ENCODE measurements at places on chromosomes 5 and 9.

DNA sequence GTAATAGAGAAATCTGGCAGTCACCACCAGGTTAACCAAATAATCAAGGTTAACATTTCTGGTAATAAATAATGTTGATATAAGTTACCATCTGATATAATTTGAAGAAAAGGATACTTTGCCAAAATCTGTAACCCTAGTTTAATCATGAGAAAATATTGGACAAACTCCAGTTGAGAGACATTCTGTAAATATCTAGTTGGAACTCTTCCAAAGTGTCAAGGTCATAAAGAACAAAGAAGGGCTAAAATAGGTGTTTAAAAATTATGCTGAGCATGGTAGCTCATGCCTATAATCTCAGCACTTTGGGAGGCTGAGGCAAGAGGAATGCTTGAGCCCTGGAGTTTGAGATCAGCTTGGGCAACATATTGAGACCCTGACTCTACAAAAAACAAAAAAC is 253.3 kb downstream of the MRPS30 start:
- no peak for DNase-seq

DNA sequence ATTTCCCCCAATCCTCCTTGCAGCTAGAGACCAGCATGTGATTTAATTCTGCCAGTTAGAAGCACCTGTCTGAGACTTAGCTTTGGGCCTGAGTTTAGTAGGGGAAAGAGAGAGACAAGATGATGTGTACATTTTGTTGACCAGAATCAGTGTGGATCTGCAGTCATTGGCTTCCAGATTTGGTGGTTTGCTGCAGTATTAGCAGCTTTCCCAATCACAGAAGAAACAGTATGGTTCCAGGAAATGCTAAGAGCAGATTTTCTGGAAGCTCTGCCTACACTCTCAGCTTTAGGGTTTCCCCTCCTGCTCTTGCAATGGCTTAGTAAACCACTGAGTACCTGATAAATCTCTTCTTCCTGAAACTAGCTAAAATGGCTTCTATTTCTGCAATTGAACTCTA is 48.8 kb upstream of the FREM1 start:
- DNase-seq = no peak

DNA sequence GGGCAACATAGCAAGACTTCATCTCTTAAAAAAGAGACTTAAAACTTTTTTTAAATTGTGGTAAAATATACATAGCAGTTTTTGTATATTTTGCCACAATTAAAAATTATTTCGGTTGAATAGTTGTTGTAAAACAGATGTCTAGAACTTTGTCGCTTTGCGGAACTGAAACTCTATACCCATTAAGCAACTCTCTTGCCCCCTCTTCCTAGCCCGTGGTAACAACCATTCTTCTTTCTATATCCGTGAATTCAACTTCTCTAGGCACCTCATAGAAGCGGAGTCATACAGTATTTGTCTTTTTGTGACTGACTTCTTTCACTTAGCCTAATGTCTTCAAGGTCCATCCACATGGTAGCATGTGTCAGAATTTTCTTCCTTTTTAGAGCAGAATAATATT is 43.3 kb downstream of the SPARC start:
- no peak for DNase-seq

GRCh38 chr5:172874647-172875504 is 40.8 kb downstream of the ERGIC1 start:
- no peak for DNase-seq

- peak; percentile 88 for DNase-seq
Measured at GRCh38 chr5:16980983-16981382, 44.9 kb upstream of the MYO10 start.

GRCh38 chr5:95638632-95639031 is 7.9 kb upstream of the RFESD start:
- DNase-seq = no peak

GRCh38 chr5:139468421-139468931 is 2.3 kb upstream of the SMIM33 start:
- no peak for DNase-seq

- no peak for DNase-seq
Measured at GRCh38 chr5:140186267-140186671, 11.3 kb downstream of the CYSTM1 start.

DNA sequence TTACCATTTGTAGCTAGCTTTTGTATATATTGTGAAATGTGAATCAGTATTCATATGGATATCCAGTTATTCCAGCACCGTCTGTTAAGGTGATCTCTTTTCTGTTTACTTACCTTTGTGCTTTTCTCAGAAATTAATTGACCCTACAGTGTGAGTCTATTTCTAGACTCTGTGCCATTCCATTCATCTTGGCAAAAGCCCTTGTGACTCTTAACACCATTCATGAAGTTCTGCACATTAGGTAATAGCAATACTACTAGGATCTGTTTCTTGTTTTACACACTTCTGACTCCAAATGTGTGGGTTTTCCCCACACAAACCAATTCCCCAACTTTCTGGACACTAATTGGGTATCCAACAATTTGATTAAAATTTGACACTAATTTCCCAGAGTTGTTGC is 40.4 kb downstream of the SLC12A2 start:
- no peak for DNase-seq

DNA sequence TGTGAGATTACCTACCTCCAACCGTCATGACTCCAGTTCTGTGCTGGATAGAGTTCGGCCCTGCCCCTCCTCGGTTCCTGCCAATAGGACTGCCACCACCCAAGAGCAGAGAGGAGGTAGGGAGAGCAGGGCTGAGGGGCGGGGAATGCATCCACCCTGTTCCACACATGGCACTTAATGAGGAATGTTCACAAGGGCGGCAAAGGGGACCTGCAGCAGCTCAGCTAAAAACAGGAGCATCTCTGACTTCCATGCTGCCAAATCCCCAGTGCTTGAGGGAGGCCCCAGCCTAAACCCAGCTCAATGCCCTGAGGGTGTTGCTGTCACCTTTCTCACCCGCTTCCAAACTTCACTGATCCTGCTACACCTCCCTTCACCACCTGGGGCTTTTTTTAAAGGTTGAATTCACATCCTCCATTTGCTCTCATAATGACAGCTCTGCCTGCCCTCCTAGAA is 7.8 kb upstream of the DELE1 start:
- DNase-seq = no peak

- DNase-seq = peak; percentile 55
Measured at GRCh38 chr5:115324021-115324420, 27.6 kb upstream of the CCDC112 start.

GRCh38 chr5:79573983-79574890 is 38.0 kb upstream of the TENT2 start:
- no peak for DNase-seq

GRCh38 chr5:135213466-135214239 is 179.6 kb upstream of the PITX1 start:
- DNase-seq = no peak

GRCh38 chr5:14223372-14223771 is 80.2 kb downstream of the TRIO start:
- no peak for DNase-seq

- DNase-seq = peak; percentile 53
Measured at GRCh38 chr5:167895899-167896659, 395.4 kb upstream of the WWC1 start.

DNA sequence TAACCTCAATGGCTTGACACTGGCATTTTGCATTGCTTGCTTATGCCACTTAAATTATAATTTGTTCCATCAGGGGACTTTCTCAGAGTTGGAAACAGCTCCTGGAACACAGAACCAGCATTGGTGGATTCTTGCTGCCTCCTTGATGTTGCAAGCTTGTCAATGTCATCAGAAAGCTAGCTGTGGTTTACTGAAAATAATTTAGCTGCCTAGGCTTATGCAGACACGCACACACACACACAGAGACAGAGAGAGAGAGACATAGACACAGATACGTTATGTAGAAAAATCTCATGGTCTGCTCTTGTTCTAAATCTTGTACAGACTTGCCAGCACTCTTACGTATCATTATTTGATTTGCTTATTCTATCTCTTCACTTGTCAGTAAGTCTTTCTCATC is 78.0 kb downstream of the HMHB1 start:
- DNase-seq = no peak

GRCh38 chr5:140546851-140547507 is 483 bp upstream of the EIF4EBP3 start:
- peak; percentile 33 for DNase-seq

DNA sequence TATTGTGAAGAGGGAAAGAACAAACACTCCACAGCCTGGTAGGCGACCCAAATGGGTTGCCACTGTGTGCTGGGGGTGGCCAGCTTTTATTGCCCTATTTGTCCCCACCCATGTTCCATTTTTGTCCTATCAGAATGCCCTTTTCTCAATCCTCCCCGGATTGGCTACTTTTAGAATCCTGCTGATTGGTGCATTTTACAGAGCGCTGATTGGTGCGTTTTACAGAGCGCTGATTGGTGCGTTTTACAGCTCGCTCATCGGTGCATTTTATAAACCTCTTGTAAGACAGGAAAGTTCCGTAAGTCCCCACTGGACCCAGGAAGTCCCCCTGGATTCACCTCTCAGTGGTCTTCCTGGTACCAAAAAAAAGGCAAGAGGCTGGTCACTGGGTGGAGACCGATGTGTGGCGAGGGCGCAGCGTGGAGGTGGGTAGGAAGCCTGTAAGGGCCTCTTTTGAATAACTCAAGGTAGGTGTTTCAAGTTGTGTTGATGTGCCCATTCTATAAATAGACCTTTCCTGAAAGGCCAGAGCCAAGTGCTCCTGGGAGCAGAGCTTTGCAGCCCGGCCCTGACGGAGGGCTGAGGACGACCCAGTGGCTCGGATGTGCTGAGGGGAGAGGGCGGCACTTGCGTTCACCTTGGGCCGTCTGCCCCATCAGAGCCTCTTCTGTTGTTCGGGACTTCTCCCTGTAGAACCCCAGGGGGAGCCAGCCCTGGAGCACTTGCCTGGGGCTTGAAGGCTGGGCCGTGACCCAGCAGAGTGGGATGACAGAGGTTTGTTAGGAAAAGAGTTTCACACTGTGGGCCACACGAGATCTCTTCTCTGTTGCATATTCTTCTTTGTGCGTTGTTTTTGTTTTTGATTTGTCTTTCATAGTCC is 7.2 kb upstream of the GFPT2 start:
- DNase-seq = no peak

GRCh38 chr9:23321049-23321448 is 505.0 kb downstream of the ELAVL2 start:
- DNase-seq = no peak

GRCh38 chr5:83474161-83474796 is 2.7 kb downstream of the VCAN start:
- peak; percentile 90 for DNase-seq

- no peak for DNase-seq
Measured at GRCh38 chr9:137147091-137147792, 8.3 kb downstream of the GRIN1 start.

DNA sequence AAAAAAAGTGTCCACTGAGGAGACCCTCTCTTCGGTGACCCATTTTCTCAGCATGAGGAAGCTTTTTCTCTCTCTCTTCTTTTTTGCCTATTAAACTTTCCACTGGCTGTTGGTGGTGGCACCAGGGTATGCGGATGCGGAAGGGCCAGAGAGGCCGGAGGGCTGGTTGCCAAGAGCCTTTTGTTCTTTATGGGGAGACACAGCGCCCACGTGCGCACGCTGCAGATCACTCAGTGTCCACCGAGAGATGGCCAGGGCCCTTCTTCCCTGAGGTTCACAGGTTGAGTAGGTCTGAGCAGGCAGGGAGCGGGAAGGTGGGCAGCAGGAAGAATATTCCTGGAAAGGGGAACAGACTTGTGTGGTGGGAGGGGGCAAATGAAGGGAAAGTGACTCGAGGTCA is 69.1 kb downstream of the STK10 start:
- DNase-seq = no peak

DNA sequence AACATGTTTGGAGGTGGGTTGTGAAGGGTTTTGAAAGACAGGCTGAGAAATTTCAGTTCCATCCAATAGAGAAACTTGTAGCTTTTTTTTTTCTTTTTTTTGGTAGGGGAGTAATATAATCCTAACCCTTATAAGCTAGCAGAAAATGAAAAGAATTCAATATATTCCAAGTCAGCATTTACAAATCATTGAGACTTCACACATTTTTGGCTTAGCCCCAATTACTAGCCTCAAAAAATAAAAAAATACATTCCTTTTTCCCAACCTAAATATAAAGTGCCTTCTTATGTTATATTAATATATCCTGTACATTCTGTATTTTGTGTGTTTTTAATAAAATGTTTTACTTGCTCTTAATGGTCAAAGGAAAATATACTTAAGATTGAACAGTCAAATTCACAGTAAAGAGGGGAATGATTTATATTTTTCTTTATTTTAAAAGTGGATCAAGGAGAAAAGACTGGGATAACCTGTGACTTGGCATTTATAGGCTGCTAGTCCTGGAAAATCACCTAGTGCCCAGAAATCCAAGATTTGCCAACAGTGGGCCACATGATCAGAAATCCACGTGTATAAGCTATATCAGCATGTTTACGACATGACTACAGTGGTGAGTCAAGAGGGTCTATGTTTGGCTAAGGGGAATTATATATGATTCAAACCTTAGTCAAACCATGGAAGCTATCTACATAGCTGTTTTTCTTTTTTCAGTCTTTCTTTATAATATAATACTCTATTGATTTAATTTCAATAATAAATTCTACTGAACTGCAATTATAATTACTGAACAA is 14.5 kb downstream of the HACD4 start:
- DNase-seq = peak; percentile 56

GRCh38 chr5:143162810-143163209 is 240.7 kb downstream of the NR3C1 start:
- no peak for DNase-seq

- DNase-seq = peak; percentile 51
Measured at GRCh38 chr9:21153336-21154017, 11.8 kb upstream of the IFNW1 start.

GRCh38 chr9:19294219-19294618 is 63.7 kb downstream of the DENND4C start:
- no peak for DNase-seq

GRCh38 chr5:151406322-151406947 is 41.0 kb upstream of the SLC36A1 start:
- peak; percentile 26 for DNase-seq

DNA sequence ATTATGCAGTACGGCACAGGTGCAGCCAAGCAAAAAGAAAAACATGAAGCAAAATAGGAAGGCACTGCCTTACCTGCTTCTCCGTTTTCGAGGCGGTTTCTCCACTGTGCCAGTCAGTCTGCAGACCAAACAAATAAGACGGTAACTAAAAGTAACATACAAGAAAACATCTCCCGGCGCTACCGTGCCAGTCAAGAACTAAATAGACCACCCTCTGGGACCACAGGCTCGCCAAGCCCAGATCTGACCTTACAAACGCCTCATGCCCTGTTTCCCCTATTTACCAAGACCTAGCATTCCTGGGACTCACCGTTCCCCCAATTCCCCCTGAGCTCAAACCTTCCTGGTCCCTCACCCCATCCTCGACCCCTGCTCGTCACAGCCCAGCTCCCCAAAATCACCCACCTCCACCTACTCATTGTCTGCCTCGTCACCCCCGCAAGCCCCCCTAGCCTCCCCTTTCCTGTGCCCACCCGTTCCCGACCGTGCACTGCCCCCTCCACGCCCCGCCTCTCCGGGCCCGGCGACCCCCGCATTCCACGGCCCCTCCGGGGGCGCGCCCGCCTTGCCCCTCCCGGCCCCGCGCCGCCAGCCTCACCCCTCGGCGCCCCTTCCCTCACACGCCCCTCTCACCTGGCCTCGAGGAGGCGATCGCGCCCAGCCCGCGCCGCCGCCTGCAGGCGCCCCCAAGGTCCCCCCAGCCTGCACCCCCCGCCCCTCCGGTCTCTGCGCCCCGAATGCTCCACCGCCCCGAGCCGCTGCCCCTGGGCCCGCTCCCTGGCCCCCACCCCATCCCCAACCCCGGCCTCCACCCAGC is 560 bp downstream of the SCAI start:
- DNase-seq = no peak
